Stimulated activated CD4-positive, alpha-beta T cell treated with anti-CD3 and anti-CD28 coated beads, Interleukin-4, amount 100 ng/mL, for 4 hours (primary cell): ENCODE measurements at places on chromosomes 4 and X.

GRCh38 chr4:12036450-12036849, 607.8 kb upstream of the HS3ST1 start:
- no peak for DNase-seq

- no peak for DNase-seq
Observed at GRCh38 chr4:57191523-57192034, 81.4 kb upstream of the IGFBP7 start.

GRCh38 chr4:158006990-158007389, 165.8 kb downstream of the GASK1B start:
- DNase-seq: no peak

DNA sequence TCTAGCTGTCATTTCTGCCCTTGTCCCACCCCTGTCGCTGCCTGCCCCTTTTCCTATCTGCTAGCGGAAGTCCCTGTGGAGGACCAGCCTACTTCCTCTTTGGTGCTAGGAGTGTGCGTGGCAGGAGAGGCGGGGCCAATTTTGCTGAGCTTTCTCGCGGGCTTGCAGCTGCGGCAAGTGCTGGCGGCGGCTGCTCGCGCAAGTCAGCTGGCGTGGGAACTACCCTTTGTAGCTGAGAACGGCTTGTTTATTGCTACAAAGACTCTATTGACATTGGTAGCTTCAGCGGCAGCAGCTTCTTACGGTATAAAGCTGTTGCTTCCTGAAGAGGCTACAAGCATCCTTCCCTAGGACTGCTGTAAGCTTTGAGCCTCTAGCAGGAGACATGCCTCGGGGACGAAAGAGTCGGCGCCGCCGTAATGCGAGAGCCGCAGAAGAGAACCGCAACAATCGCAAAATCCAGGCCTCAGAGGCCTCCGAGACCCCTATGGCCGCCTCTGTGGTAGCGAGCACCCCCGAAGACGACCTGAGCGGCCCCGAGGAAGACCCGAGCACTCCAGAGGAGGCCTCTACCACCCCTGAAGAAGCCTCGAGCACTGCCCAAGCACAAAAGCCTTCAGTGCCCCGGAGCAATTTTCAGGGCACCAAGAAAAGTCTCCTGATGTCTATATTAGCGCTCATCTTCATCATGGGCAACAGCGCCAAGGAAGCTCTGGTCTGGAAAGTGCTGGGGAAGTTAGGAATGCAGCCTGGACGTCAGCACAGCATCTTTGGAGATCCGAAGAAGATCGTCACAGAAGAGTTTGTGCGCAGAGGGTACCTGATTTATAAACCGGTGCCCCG, at the start of gene MAGEH1:
Gene MAGEH1 (plus strand): TSS at position 138 of the 843 bp plus-strand sequence. CDS start 248 bp downstream, at position 386.
- DNase-seq: peak; percentile 78

DNA sequence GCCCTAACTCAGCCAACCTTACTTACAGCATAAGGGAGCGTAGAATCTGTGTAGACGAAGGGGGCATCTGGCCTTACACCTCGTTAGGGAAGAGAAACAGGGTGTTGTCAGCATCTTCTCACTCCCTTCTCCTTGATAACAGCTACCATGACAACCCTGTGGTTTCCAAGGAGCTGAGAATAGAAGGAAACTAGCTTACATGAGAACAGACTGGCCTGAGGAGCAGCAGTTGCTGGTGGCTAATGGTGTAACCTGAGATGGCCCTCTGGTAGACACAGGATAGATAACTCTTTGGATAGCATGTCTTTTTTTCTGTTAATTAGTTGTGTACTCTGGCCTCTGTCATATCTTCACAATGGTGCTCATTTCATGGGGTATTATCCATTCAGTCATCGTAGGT, 14.6 kb downstream of the PLP1 start:
- DNase-seq: no peak

GRCh38 chr4:79492148-79492547, 84.1 kb upstream of the GK2 start:
- DNase-seq: no peak

DNA sequence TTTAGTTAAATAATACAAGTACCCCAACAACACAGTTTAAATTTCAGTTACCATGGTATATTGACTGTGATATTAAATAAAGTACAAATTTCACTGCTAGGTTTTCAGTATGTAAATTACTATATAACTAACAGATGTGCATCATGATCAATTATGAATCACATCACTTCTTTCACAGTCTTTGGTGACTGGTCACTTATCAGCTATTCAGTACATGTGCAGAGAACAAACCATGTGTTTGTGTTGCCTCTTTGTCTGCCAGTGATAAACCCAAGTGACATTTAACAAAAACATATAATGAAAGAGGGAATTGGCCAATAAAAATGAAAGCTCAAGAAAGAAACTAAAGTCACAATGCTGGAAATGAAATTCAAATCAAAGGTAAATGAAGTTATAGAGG, 249.3 kb downstream of the CHIC1 start:
- no peak for DNase-seq

DNA sequence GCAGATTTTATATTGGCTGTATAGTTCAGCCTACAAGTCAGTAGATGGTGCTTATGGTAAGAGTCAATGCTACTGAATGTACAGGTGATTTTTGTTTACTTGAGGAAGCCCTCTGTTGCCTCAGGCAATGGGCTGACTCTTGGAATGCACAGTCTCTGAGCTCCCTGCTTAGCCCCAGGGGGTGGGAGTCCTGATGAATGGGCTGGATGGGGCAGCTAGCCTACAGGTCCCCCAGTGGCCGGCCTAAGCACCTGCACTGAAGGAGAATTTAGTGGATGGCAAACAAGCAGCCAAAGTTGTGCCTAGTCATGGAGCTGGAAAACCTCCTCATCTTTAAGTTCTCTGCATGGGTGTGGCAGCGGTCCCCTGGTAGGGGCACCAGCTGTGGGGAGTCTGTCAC, 101.8 kb upstream of the CXorf51B start:
- no peak for DNase-seq

DNA sequence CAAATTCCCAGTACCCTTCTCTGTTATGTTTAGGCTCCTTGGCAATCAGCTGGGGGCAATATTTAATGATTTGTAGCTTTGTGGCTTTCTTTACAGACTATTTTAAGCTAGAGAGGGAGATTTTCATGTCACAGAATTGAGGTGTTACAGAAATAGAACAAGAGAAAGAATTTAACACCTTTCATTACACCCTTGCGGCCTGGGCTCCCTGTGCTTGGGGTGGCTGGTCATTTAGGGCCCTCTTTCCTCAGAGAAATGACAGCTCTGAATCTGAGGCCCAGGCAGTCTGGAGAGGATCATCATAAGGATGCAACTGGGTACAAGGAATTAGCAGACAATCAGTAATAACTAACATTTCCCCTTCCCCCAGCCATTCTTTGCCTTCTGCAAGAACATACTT, 104.5 kb upstream of the INTU start:
- no peak for DNase-seq

- DNase-seq: no peak
Observed at GRCh38 chr4:114093221-114093715, 113.8 kb upstream of the ARSJ start.

GRCh38 chrX:15014281-15014680, 141.1 kb downstream of the MOSPD2 start:
- DNase-seq: no peak

- no peak for DNase-seq
Observed at GRCh38 chrX:41621222-41621723, 67.5 kb upstream of the GPR34 start.

DNA sequence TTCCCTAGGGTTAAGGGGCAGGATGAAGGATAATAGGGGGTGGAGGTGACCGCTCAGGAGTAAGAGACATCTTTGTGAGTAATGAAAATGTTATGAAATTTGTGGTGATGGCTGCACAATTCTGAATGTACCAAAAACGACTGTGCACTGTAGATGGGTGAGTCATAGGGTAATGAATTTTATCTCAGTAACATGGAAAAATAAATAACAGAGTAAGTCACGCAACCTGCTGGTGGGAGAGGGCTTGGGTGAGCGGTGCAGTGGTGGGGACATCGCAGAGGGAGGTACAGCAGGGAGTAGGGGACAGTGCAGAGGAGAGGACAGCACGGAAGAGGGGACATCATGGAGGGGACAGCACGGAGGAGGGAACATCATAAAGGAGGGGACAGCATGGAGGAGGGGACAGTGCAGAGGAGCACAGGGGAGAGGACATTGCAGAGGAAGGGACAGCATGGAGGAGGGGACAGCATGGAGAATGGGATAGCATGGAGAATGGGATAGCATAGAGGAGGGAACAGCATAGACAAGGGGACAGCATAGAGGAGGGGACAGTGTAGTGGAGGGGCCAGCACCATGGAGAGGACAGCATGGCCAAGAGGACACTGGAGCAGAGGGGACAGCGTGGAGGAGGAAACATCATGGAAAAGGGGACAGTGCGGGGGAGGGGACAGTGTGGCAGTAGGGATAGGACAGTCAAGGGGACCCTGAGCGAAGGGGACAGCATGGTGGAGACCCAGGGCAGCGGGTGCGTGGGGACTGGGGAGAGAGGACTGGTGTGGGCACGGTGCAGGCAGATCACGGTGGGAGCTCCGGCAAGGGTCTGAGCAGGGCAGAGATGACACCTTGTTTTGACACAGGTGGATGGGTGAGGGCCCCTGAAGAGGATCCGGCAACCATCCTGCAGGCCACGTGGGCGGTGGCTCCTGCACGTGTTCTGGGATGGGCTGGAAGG, 68.5 kb upstream of the MXD4 start:
- DNase-seq: no peak

- no peak for DNase-seq
Observed at GRCh38 chr4:24846716-24847115, 51.3 kb downstream of the SOD3 start.

GRCh38 chr4:172815499-172816164, 353.0 kb upstream of the GALNT7 start:
- no peak for DNase-seq

- no peak for DNase-seq
Observed at GRCh38 chr4:157075811-157076577, at the start of gene GLRB. GLRB (plus strand) TSS chr4:157076150; CDS start chr4:157078025, 1,875 bp downstream.

DNA sequence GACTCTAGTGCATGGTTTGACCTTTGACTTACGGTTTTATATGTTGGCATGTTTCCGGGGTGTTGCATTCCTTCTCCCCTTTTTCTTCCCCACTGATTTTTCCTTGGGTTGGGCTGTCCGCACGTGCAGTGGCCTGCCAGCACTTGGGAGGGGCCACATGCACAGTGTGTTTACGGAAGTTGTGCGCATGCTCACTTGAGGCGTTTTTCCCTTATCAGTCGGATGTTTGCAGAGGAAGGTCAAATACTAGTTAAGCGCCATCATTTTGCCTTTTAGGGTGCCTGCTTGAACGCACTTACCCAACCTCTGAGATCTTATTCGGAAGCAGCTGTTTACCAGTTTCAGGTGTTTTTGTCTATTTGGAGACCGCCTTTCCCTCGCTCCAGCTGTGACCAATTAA, 653.9 kb upstream of the AADAT start:
- no peak for DNase-seq

GRCh38 chrX:153560000-153560399, 38.9 kb downstream of the CCNQ start:
- DNase-seq: no peak

GRCh38 chr4:183393446-183393845, 51.0 kb upstream of the CDKN2AIP start:
- no peak for DNase-seq

DNA sequence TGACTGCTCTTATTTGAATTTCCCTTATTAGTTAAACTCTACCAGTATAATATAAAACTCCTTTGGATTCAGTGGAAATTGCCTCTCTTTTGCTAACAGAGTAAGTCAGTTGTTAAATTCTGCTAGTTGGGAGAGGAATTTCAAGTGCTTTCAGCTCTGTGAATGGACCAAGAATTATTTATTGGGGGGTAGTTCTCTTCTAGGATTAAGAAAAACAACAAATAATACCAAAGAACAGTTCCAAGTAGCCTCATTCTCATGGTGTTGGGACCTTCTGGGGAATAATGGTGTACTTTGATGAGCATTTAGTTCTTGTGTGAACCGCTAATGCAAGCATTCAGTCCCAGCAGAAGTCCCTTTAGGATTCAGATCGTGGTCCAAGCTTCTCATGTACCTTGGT, 11.6 kb downstream of the SPARCL1 start:
- DNase-seq: no peak

DNA sequence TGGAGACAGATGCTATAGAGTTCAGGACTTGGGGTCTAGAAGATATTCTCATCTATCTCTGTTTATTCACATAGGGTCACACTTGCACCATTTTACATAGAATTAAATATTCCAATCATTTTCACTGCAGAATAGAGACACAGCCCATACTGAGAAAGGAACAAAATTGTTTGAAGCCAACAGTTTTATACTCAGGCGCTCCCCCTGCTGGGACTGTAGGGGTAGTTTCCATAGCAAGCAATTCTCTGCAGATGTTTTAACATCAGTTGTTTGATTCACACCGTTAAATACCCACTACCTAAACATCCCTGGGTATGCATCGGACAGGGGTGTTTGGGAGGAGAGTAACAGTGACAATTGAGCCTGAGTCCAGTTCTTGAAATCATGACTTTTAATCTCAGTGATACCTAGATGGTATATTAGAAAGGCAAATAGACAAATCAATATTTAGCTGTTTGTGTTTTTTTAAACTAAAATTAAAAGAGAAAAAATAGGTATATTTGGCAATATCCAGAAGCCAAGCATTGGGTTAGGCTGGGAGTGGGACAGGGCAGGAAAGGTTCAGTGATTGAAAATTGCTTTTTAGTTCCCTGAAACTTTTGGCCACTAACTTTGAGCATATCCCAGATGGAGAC, 33.8 kb downstream of the LONRF3 start:
- DNase-seq: peak; percentile 1

DNA sequence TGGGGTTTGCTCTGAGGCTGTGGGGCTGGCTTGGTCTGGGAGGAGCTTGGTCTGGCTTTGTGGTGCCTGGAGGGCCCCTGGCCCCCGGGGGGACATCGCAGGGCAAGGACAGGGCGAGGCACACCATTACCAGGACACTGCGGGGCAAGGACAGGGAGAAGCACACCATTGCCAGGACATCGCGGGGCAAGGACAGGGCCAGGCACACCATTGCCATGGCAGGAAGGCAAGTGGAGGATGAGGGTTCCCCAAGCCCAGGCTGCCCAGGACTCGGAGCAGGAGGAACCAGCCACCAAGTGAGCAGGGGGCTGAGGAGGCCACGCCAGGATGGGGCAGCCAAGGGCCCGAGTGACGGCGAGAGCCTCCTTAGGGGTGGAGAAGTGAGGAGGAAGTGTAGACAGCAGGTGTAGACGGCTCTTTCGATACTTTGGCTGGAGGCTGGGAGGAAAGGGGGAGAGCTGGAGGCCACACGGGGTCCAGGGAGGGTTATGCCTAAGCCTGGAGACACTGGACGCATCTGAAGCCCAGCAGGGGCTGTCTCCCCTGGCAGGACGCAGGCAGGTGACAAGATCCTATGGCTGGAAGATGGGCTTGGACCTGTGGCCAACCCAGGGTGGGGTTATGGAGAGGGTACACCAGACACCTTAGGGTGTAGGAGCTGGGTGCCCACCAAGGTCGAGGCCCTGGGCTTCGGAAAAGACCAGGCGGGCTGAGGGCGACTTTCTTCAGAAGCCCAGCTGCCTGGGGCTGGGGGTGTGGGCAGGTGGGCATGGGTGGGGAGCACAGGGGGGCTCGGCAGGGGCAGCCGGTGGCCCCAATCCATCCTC, 7.3 kb downstream of the NKX1-1 start:
- DNase-seq: no peak

GRCh38 chrX:38859602-38860001, 58.3 kb downstream of the MID1IP1 start:
- no peak for DNase-seq

- DNase-seq: no peak
Observed at GRCh38 chrX:63250253-63250868, 100.8 kb downstream of the SPIN4 start.

- DNase-seq: no peak
Observed at GRCh38 chr4:159104694-159105414, 2.0 kb downstream of the RAPGEF2 start.
